ENCODE measurements at places on chromosomes 2 and 18.

GRCh38 chr2:170034596-170034995 is 143.4 kb upstream of the MYO3B start:
- no peak for DNase-seq

DNA sequence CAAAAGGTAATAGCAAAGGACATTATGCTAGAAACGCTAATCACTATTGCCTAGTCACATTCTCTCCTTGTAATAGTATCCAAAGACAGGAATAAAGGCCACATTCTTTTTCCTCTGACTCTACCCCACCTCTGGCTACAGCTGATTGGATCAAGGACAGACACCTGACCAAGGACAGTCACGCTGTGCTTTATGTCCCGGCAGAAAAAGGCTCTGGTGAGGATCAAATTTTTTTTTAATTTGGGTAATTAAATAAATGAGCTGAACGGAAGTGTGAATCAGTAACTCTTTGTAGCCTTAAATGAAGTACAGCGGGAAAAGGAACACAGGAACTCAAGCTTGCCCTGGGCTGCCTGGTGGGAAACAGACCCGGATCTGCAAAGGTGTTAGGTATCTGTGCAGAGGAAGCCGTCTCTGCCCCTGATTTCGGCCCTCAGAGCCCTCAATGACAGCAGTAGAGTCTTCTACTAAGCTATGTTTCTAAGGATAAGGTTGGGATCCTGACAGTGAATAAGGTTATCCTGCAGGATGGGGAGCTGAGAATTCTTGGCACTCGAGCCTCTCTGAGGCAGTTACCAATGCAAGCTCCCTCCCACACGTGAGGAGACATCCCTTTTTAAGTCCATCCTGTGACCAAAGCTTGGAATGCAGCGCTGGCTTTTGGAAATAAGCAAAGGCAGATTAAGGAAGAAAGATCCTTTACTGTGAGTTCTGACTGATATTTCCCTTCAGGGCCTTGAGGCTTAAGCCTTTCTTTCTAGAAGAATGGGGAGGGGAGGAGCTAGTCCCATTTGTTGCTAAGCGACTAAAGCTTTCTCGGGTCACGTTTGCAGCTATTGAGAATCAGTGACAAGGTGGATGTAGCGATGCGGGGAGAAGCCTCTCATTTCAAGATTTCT is 37.8 kb upstream of the IKZF2 start:
- no peak for DNase-seq

DNA sequence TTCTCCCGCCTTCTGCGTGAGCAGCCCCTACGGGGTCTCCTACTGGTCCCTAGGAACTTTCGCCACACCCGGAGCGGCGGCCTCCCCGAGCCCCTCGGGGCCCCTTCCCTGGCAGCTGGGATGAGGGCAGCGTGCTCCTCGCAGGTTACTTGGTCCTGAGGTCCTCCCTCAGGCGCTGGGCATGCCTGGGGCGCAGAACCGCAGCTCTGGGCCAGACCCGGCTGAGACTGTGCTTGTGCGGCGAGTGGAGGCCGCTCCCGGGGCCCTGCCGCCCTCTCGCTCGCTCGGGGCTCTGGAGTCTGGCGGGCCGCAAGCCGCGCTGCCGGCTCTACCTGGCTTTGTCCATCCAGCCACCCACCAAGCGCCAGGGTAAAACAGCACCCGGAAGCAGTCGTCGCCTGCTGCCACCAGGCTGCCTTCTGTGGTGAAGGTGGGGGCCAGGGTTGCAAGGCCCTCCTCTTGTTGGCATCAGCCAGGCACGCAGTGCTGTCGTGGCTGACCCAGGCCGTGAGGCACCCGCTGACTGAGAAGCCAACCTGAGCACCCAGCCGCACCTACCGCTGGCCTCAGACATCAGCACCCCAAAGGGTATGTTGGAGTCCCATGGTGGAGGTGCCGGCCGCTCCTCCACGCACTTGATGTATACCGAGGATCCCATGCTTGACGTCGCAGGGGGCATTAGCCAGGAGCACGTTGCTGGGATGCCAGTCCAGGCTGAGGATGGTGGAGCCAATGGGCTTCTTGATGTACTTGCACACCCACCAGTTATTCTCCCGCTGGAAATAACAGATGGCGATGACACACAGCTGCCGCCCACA is 46.1 kb upstream of the PTH2R start:
- no peak for DNase-seq

DNA sequence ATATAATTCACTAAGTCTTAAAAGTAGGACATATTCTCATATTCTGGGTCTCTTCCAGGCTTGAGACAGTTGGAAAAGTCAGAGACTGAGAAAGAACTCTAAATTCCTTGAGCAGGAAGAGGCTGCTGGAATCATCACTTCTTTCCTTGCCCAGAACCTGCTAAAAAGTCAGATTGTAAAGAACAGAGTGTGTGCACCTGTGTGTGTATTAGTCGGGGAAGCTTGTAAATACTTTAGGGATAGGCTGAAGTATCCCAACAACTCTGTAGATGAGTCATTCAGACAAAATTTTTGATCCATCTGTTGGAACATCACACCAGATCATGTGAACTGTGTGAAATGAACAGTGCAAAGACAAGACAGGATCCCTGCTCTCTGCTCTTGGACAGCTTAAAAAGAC is 16.1 kb downstream of the GAREM1 start:
- DNase-seq = no peak

DNA sequence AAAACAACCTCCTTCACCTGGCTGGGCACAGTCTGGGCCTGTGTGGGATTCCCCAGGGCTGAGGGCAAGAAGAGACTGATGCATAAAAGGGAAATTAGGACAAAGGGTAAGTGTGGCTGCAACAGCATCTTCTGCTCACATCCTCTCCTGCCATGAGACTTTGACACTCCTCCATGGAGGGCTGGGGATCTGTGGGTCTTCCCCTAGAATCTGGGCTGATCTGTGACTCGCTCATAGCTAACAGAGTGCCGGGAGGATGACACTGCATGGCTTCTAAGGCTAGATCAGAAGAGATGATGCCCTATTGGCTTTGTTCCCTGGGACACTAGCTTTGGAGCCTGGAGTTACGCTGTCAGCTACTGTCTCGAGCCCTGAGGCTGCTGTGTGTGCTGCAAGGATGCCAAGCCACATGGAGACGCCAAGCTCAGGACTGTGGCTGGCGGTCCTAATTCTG is 24.3 kb downstream of the MOCOS start:
- DNase-seq = no peak

GRCh38 chr2:200135082-200135481 is 171.4 kb upstream of the SPATS2L start:
- no peak for DNase-seq

DNA sequence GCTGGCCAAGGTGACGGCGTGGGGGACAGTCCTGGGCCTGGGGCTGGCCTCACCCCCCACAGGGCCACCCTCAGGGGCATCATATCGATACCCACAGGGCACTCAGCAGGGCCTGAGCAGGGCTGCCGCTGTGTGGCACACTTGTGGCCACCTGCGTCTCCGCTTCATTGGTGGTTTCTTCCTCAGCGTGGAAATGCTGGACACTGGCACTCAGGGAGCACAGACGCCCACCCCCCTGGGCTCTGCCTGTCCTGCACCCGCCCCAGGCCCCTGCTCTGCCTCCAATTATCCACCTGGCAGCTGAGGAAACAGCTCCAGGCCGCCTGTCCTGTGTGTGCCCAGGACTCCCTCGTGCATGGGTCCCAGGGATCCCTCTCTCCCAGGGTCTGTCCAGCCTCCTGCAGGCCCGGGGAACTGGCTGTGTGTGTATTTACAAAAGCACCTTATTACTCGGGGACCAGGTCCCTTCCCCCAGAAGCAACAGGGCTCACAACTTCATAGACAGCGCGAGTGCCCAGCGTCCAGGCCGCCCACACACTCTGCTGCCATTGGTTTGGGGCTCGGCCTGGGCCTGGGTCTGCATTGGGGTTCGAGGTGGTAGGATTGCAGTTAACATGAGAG is 13.1 kb downstream of the CROCC2 start:
- no peak for DNase-seq

- no peak for DNase-seq
Measured at GRCh38 chr2:224969095-224969494, 73.2 kb downstream of the DOCK10 start.

- no peak for DNase-seq
Measured at GRCh38 chr18:26317398-26317797, 91.2 kb downstream of the TAF4B start.

- DNase-seq = no peak
Measured at GRCh38 chr2:2075875-2076529, 255.1 kb downstream of the MYT1L start.

DNA sequence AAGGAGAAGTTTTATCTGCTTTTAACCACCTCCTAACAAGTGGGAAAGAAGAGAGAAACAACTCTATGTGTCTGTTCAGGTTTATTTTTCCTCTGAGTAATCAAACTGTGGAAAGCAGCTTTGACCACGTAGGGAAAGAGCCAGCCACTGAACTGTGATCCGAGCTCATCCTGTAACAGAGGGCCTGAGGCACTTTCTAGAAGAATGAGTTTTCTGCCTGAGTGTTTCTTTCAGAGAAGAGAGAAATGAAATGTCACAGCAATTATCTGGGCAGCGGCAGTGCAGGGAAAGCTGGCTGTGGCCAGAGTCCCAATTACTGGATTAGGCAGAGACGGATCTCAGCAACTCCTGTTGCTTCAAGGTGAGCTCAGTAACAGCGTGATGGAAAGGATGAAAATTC is 151.9 kb downstream of the CD226 start:
- DNase-seq = no peak

- DNase-seq = no peak
Measured at GRCh38 chr2:26848336-26849055, 564 bp downstream of the DPYSL5 start.

DNA sequence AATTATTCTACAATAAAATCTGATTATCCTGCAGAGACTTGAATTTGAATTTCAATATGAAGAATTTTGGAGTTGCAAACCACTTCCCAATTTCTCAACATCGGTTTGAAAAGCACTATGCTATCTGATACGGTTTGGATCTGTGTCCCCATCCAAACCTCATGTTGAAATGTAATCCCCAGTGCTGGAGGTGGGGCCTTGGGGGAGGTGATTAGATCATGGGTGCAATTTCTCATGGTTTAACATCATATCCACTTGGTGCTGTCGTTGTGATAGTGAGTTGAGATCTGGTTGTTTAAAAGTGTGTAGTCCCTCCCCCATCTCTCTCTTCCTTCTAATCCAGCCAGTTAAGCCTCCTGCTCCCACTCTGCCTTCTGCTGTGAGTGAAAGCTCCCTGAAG is 205.7 kb downstream of the NBAS start:
- no peak for DNase-seq

DNA sequence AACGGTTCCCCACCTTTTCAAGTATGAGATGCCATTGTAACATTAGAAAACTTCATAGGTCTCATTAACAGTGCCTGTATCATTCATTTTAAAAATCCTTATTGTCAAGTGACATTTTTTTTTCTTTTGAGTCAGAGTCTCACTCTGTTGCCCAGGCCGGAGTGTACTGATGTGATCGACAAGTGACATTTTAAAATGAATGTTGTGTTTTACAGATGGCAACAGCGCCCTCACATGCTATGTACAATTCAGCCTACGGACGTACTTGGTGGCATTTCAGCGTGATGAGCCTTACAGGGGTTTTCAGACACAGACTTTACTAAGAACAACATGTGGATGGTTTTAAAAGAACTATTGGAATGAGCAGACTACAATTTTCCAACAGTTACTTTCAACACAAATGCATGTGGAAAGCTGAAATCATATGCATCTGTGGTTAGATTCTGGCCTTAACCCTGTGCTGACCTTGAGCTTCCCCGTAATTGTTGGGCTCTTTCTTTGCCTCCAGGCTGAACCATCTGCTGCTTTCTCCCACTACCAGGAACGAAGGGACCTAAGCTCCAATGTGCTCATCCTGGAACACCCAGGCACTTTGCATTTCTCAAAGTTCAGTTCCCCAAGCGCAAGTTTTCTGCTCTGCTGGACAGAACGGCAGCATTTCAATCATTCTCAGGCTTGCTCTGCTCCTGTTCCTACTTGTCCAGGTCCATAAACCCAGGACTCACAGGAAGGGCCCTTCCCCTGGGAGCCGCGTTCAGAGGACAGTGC is 119.9 kb upstream of the NDUFV2 start:
- peak; percentile 7 for DNase-seq

GRCh38 chr18:58852629-58853028 is 12.0 kb upstream of the ZNF532 start:
- DNase-seq = no peak

GRCh38 chr2:71281950-71282349 is 49.6 kb upstream of the ZNF638 start:
- DNase-seq = no peak

- DNase-seq = no peak
Measured at GRCh38 chr18:6860804-6861448, 131.4 kb downstream of the ARHGAP28 start.

- no peak for DNase-seq
Measured at GRCh38 chr2:120437604-120438000, 91.7 kb downstream of the INHBB start.

- DNase-seq = no peak
Measured at GRCh38 chr2:68340226-68341061, 20.7 kb upstream of the CNRIP1 start.

DNA sequence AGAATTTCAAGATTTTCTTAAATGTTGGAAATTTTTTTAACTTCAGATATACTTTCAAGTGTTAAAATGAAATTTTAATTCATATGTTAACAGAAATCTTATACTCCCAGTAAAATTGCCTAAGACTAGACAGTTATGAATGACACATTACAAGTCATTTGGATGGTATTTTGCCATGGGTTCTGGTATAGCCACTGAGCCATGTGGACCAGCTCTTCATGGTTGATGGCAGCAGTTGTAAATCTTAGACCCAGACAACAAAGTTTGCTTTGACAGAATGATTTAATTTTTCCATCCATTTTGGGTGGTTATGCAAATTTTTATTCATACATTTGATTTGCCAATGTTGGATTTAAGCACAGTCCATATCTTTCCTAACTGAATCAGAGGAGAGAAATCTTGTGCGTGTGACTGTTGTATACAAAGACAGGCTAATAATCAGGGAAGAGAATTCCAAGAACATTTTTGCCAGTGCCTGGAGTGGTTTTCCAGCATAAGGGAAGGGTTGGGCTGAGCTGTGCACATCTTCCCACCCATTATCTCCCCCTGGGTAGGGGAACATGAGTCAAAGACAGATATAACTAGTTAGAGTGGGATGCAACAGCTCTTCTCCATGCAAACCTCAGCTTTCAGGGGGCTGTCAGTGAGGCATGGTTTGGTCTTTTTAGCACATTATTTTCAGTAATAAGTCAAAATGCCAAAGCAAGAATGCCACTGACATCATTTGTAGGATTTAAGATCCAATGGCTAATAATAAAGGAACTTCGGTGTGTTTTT is 28.1 kb upstream of the INPP4A start:
- no peak for DNase-seq
